AG09309 (cell line): ENCODE measurements at places on chromosomes 5 and 9.
A peak's percentile ranks its signal among the peaks of the same experiment; 100 is the strongest.

GRCh38 chr5:108233617-108234155 lies 148.2 kb downstream of the FBXL17 start:
- DNase-seq, result no peak

- DNase-seq, result no peak
Measured at GRCh38 chr9:77647267-77648233, 572 bp downstream of the GNA14 start.

- no peak for DNase-seq
Measured at GRCh38 chr5:438481-438981, 4.4 kb upstream of the EXOC3 start.

- no peak for DNase-seq
Measured at GRCh38 chr5:637581-638450, 25.7 kb downstream of the CEP72 start.

DNA sequence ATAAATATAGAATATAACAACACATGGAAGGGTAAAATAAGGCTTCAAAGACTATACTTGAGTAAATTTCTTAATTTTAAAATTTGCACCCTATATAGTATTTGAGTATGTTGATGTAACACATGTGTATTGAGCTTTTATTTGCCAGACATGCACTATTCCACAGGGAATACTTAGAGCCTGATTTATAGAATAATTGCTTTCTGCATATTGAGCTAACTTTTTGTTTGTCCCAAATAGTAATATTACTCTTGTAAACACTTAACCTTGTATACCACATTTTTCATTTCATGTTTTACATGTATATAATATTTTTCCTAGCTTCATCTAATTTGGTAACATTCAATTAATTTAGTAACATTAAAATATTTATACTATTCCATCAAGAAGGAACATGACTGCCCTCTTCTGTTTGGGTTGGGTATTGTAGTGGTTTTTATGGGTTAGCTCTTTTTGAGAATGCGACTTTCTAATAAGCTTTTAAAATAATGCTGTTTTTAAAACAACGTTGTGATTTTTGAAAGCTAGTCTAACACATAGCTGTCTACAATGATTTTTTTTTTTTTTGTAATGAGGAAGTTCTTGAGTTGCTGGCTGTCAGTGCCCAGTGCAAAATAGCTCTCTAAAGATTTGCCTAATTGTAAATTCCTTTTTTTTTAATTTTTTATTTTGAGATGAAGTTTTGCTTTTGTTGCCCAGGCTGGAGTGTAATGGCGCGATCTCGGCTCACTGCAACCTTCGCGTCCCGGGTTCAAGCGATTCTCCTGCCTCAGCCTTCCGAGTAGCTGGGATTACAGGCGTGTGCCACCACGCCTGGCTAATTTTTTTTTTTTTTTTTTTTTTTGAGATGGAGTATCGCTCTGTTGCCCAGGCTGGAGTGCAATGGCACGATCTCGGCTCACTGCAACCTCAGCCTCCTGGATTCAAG lies 4.8 kb downstream of the SUB1 start:
- no peak for DNase-seq

DNA sequence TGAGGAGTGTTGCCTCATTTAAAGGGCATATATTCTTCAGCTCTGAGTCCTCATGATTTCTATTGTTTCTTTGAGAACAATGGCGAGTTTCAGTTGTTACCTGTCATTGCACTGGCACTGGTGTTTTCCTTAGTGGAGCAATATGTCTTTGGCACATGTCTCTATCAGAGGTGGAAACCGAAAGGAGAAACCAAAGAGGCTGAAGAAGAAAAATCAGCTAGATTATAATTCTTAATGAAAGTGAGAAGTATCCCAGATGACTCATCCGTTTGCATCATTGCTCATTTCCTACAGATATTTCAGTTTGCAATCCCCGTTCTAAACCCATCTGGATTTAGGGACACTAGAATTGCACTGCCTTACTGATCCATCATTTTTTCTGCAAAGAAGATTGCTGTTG lies 324.6 kb downstream of the TMEM232 start:
- DNase-seq, result no peak

- DNase-seq, result no peak
Measured at GRCh38 chr5:173501271-173501670, 115.2 kb downstream of the BOD1 start.

DNA sequence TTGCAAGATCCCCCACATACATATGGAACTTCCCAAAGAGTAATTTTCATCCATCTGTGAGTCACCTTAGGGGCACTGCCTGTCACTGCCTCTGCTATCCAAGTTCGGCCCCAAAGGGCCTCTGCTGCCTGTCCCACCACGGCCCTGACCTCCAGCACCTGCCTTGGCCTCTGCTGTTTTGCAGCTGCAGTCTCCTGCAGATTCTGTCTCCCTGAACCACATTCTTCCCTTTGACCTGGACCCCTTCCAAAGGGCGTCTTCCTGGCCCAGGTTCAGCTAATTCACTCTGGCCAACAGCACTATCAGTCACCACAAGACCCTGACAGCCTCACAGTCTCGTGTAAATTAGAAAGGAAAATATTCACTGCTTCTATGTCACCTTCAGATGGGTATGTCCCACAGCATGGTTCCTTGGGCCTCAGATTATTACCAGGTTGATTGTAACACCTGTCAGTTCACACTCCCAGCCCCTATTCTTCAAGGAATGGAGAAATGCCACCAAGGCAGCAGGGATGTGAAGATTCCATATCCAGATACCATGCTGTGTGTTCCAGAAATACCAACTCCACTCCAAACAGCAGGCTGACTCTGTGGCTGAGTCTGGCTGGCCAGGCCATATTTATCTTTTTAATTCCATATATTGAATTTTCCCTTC lies 479.3 kb downstream of the ARHGEF28 start:
- DNase-seq, result no peak

DNA sequence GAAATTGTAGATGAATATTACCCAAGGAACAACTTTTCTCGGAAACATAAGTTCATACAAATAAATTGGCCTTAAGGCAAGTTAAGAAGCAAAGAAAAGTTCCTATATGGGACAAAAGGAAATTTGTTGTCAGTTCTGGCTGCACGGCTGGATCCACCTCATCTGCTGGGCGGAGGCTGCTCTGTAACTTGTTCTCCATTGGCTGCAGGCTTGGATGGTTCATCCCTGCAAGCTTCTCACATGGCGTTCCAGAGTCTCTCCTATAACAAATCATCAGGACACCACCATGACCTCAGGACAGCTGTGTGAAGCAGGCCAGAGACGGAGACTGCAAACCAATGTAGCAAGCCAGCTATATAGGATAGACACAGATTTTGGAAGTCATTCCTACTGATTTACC lies 81.4 kb upstream of the DAB2 start:
- DNase-seq, result no peak

DNA sequence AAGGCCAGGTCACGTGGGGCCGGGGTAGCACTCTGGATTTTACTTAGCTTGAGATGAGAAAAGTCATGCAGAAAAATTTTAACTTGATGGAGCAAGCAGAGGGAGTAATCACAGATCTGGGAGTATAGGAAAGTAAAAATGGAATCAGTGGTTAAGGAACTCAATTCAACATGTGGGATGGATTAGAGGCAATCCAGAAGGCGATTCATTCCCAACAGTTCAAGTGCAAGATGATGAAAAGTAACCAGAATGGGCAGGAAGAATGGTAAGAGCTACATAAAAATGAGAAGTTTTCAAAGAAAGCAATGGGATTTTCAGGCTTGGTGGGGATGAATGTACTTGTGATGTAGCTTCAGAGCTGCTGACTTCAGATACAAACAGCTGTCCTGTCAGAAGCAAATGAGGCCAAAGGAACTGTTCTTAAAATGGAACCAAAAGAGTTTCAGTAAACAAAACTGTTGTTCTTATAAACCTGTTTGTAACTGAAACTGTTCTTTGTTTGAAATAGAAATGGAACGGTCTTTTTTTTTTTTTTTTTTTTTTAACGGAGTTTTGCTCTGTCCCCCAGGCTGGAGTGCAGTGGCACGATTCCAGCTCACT lies 5.6 kb upstream of the SEC24A start:
- DNase-seq, result peak; percentile 25

DNA sequence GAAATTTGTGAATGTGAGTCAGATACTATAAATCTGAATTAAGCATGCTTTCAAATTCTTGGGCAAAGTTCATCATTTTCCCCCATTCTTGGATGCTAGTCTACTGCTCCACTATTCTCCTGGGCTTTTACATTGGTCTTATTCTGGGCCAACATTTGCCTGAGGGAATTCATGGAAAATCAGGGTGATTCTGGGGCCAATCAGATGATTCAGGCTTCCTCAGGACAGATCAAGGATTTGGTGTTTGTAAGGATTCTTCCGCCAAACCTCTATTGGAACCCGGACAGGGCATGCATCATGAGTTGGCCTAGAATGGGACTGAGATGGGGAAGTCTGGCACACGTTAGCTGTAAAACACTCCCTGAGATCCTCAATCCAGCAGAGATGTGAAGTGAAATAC lies 113.8 kb downstream of the MEF2C start:
- peak; percentile 52 for DNase-seq

DNA sequence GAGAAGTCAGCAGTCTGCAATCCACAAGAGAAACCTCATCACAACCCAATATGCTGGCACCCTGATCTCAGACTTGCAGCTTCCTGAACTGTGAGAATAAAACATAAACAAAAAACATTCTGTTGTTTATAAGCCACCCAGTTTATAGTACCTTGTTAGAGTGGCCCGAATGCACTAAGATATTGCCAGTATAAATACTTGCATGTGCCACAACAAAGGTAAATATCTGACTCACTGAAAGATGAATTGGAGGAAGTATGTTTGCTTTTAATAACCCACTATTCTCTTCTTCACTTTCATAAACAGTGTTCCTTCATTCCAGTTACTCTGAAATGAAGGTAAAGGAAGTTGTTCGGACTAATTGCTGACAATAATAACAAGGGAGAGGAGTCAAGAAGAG lies 1163.4 kb upstream of the CDH6 start:
- no peak for DNase-seq

DNA sequence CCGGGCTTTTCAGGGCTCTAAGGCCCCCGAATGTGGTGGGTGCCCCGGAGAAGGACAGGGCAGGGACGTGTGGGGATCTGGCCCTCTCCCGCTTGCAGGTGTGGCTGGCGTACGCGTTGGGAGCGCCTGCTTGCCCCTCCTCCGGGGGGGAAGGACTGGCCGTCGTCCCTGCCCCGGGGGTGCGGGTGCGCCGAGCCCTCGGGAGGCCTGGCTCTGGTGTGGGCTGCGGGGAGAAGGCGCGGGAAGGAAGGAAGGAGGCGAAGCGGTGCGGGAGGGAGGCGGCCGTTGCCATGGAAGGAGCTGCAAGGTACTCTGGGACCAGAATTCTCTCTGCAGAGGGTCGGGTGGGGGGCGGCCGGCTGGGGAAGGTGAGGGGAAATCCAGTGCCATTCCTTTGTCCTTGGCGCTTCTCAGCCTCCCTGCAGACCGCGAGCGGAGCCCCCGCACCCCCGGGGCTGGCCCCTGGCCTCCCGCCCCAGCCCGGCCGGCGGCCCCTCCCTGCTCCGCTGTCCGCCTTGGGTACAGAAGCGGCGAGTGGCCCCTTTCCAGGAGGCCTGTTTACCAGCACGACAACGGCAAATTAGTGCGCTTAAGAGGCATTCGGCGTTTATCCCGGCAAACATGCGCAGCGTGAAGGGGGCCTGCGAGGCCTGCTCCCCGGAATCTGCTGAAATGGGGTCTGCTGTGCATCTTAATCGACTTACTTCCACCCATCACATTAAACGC lies 67.1 kb upstream of the UNC5A start:
- DNase-seq, result no peak

GRCh38 chr9:114880291-114880745 lies 50.1 kb downstream of the TNFSF8 start:
- no peak for DNase-seq

GRCh38 chr9:70479880-70480291 lies 65.4 kb upstream of the KLF9 start:
- DNase-seq, result no peak

DNA sequence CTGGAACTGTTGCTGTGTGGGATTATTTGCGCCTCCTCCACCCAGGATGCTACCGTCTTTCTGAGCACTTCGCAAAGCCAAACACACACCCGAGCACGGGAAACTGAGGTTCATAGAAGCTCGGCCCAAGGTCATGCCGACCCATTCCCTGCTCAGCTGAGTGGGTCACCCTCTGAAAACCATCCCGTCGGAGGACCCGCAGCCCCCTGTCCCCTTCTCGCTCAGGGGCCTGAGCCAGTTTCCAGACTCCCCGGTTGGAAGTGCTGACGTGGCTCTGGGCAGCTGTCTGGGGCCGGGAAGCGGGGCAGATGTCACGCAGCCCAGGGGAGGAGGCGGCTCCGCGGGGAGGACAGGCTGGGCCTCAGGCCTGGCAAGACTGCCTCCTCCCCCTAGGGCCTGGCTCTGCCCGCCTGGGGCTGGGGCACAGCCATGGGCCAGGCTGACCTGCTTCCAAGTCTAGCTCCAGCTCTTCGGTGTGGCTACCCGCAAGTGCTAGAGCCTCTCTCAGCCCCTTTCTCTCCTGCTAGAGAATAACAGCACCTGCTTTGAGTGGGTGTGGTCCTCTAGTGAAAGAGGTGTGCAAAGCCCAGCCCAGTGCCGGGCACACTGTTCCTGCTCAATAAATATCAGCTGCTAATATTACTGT lies 9.9 kb upstream of the CXXC5 start:
- DNase-seq, result peak; percentile 64

GRCh38 chr5:6107675-6108539 lies 270.4 kb downstream of the MED10 start:
- DNase-seq, result no peak

DNA sequence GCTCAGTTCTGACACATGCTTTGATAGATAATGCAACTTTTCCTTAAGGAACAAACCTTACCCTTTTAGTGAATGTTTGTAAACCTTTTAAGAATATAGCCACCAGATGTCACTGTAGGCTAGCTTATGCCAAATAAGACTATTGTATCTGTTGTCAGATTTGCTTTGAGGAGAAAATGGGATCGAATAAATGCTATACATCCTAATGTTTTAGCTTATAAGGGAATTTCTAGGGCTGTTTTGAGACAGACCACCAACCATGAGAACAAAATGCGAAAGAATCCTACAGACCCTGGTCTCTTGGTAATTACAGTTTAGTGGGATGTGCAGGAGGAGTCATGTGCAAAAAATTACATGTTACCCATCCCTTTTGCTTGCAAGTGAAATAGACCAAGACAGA lies 127.6 kb upstream of the NMUR2 start:
- DNase-seq, result peak; percentile 23

GRCh38 chr9:36392489-36392888 lies 7.6 kb downstream of the RNF38 start:
- no peak for DNase-seq

- DNase-seq, result no peak
Measured at GRCh38 chr9:26325444-26325829, 567.2 kb downstream of the CAAP1 start.

DNA sequence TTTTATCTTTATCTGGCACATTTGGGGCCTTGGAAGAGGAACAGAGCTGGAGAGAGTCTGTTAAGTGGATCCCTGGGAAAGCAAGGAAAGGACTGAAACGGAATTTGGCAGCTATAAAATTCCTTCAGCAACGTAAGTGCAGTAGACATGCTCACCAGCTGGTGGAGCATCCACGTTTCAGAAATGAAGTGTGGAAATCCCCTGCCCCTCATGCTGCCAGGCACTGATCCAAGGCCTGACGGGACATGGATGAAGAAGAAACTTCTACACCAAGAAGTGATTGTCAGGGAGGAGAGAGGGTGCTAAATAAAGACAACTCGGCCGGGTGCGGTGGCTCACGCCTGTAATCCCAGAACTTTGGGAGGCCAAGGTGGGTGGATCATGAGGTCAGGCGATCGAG lies 209.3 kb downstream of the ROR2 start:
- no peak for DNase-seq
